ENCODE measurements at places on chromosomes 11 and 22.

GRCh38 chr22:45284705-45285262 lies at the start of gene UPK3A:
UPK3A (plus strand) TSS chr22:45284949; CDS start chr22:45285014, 65 bp downstream.
- DNase-seq: no peak

GRCh38 chr11:125062931-125063428 lies at the start of gene SLC37A2:
SLC37A2 (plus strand) TSS chr11:125063305; CDS start chr11:125063368, 63 bp downstream.
- peak; percentile 73 for DNase-seq

DNA sequence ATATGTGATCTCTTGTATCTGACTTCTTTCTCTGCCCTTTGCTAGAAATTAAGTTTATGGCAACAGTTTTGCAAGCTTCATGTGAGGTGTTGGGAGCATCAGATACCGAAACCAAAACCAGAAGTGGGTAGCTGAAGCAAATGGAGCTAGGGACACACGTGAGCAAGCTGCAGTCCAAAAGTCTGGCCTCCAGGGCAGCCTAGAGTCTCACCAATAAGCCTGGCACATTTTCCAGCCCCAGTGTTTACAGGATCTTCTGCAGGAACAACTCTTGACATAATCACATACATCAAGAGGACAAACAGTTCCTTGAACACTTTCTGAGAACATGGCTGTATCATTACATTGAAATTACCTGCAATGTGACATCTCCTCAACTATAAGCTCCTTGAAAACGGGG lies 114.1 kb downstream of the LARGE1 start:
- no peak for DNase-seq

- DNase-seq: no peak
These were observed 64.1 kb downstream of the HORMAD2 start for GRCh38 chr22:30144391-30144790.

GRCh38 chr22:37273126-37273845 lies 9.0 kb upstream of the CYTH4 start:
- no peak for DNase-seq

- DNase-seq: no peak
These were observed 19.4 kb downstream of the NELL1 start for GRCh38 chr11:20688761-20689160.

- DNase-seq: no peak
These were observed 4.6 kb downstream of the SLC29A2 start for GRCh38 chr11:66366844-66367477.

GRCh38 chr22:42682113-42682851 lies 33.1 kb upstream of the CYB5R3 start:
- DNase-seq: no peak

GRCh38 chr22:46158283-46158682 lies 8.0 kb downstream of the PPARA start:
- no peak for DNase-seq

DNA sequence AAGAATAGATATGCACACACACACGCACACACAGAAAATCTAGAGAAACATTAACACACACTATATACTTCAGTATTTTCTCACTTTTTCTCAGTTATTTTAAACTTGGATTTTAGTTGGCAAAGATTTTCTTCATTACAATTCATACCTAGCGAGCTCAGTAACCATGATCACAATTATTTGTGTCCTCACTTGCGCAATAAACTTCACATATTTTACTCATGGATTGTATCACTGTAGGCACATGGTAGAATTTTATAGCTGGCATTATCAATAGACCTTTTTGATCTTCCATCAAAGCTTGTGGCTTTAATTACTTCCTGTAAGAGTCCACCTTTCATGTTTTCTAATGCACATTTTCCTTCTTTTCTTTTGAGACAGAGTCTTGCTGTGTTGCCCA lies 4.8 kb upstream of the XKR3 start:
- DNase-seq: no peak

DNA sequence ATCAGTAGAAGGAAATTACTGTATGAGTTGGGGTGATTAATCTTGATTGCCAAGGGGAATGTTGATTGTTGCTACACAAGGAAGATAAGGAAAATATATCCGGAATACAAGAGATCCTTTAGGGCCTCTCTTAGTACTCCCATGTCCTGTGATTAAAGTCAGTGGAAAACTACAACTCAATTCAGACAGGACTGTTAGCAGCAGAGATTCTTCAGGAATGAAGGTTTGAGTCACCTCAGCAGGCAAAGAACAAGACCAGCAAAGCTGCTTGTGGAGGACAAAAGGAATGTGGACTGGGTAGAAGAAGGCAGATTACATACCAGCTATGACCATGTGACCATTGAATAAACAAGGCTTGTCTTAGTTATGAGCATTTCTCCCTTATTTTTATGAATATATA lies 478.2 kb downstream of the BUD13 start:
- no peak for DNase-seq

- DNase-seq: no peak
These were observed 776.1 kb downstream of the BRD1 start for GRCh38 chr22:49051491-49052022.

GRCh38 chr11:61075891-61076290 lies 26.4 kb upstream of the CD5 start:
- no peak for DNase-seq

DNA sequence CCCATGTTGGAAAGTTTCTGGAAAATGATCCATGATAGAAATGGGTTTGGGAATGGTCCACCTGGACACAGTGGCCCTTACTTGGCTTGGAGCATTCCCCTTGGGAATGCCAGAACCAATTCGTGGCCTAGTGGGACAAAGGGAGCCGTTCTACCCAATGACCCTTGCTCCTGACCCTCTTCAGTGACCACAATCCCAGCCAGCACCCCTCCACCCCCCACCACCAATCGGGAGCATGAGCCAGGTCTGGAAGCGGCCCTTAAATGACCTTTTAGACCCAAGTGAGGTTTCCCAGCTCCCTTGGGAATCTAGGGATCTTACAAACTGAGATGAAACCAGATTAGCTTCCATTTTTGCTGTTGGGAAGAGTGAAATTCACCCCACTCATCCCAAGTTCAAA lies 51.3 kb upstream of the CDON start:
- DNase-seq: no peak

GRCh38 chr11:57338142-57338541 lies at the start of gene P2RX3:
P2RX3 (plus strand) TSS chr11:57338352; CDS start chr11:57338551, 199 bp downstream.
- no peak for DNase-seq

- DNase-seq: no peak
These were observed 6.8 kb downstream of the OR4D10 start for GRCh38 chr11:59479906-59480305.

DNA sequence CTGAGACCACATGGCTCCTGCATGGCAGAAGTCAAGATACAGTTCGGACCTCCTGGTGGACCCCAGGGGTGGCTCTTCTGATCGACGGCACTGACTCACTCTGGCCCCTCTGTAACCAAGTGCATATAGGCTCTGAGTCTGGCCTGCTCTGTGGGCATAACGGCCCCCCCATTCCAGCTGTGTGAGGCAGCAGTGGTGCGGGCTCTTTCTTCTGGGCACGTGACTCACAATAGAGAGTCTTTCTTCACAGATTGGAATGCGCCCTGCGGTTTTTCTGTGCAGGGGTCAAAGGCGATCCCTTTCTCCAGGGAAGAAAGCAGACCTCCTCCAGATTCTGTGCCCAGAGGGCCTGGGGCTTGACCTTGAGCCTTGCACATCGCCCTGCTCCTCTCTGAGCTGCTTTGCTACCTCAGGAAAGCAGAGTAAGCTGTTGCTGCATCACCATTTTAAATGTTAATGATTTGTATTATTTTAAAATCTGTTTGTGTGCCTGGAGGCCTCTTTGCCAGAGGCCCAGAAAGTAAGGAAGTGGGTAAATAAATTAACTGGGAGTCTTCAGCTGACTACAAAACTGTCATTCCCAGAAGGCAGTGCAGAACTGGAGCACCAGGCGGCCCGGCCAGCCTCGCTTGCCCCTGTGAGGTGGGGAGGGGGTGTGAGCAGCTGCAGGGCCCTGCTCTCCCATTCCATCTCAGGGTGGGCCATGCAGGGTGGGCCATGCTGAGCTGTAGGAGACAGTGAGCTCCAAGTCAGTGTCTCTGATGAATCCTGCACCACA lies 199.0 kb downstream of the GRIK4 start:
- no peak for DNase-seq

- no peak for DNase-seq
These were observed 434.7 kb downstream of the BRD1 start for GRCh38 chr22:49392841-49393510.

DNA sequence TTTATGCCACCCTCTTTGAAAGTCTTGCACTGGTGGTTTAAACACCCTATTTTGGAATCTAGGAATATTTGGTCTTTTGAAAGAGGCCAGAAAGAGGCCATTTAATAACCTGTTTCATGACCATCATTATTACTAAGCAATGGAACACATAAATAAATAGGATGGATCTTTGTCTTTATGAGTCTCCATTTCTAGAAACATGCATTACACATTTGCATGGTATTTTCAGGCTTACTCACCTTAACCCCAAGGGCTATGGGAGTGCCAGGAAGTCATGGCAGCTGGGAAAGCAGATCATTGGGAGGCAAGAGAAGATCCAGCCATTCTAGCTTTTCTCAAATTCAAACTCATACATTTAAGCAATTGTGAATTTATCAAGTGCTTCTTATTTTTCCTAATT lies 185.8 kb upstream of the POU2AF2 start:
- DNase-seq: no peak

GRCh38 chr11:78313898-78314297 lies 103.7 kb downstream of the GAB2 start:
- no peak for DNase-seq
